ENCODE measurements at places on chromosomes 4 and X.

GRCh38 chr4:74189331-74190043 lies 31.6 kb downstream of the MTHFD2L start:
- no peak for DNase-seq

- peak; percentile 40 for DNase-seq
Observed at GRCh38 chr4:38034986-38035882, 75.0 kb downstream of the PTTG2 start.

- DNase-seq: no peak
Observed at GRCh38 chr4:159353422-159354116, 250.7 kb downstream of the RAPGEF2 start.

GRCh38 chr4:59054086-59054485 lies 1943.9 kb upstream of the IGFBP7 start:
- no peak for DNase-seq

GRCh38 chrX:133918361-133918771 lies 67.0 kb downstream of the GPC3 start:
- DNase-seq: no peak

- no peak for DNase-seq
Observed at GRCh38 chrX:96838537-96838936, 45.2 kb upstream of the RPA4 start.

DNA sequence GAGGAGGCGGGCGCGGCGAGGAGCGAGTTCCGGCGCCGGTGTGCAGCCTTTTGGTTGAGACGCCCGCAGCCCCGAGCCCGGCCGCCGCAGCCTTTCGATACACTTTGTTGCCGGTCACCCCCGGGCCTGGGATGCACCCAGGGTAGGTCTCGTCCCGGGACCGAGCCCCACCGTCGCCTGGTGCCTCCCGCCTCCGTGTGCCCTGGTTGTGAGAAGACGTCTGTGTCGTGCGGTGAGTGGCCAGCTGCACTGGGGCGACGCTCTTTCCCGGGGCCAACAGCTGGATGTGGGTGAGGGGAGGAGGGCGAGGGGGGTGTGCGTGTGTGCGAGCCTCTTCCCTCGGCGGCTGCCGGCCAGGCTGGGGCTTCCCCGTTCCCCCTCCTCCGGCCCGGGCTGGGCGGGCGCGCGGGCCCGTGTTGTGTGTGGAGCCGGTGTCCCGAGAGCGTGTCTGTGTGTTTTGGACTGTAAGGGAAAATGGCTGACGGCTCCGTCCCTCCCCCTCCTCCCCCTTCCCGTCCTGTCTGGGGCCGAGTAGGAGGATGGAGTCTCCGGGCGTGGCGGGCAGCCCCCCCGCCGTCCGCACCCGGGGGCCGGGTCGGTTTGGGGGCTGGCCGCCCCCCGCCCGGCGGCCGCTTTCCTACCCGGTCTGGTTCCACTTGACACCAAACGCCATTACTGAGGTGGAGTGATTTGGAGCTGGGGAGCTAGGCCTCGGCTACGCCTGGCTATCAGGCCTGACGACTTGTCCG lies 807 bp downstream of the USP9X start:
- peak; percentile 5 for DNase-seq

GRCh38 chr4:40718586-40718985 lies 31.2 kb upstream of the NSUN7 start:
- DNase-seq: no peak

DNA sequence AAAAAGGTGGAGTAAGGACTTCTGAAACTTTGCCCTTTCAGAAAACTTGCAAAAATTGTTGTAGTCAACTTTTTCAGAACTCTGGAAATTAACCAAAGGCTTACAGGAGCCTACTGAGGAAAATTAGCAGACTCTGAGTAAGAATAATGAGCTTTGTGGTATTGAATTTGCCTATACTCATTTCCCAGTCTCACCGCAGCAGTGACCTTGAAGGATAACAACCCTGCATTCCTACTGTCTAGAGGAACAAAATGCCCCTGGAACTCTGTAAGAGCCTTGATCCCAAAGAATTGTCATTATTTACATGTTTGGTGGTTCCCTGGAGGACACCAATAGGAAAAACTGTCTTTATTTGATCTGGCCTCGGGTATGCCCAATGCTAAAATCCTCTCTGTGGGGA lies 57.9 kb downstream of the MND1 start:
- no peak for DNase-seq

- DNase-seq: no peak
Observed at GRCh38 chrX:41956027-41956426, 32.7 kb upstream of the CASK start.

- no peak for DNase-seq
Observed at GRCh38 chr4:101818362-101818761, 27.8 kb downstream of the BANK1 start.

DNA sequence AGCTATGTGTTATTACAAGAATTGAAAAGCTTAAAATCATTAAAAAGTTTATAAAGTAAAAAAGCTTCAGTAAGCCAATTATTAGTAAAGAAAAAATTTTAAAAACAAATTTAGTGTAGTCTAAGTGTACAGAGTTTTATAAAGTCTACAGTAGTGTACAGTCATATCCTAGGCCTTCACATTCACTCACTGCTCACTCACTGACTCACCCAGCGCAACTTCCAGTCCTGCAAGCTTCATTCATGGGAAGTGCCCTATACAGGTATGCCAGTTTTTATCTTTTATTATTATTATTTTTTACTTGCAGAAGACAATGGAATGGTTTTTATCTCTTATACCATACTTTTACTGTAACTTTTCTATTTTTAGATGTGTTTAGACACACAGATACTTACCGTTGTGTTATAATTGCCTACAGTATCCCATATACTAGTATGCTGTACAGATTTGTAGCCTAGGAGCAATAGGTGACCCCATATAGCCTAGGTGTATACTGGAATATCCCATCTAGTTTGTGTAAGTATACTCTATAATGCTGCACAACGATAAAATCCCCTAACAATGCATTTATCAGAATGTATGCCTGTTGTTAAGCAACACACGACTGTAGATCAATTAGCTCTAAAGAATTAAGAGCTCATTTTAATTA lies 230.7 kb downstream of the DCLK2 start:
- DNase-seq: no peak

GRCh38 chr4:123096038-123096437 lies 173.6 kb upstream of the NUDT6 start:
- no peak for DNase-seq

- DNase-seq: no peak
Observed at GRCh38 chr4:84689197-84689596, 106.3 kb downstream of the CDS1 start.

GRCh38 chr4:2408401-2408958 lies 10.0 kb downstream of the ZFYVE28 start:
- no peak for DNase-seq

- no peak for DNase-seq
Observed at GRCh38 chrX:46838486-46838870, 1.6 kb downstream of the RP2 start.

DNA sequence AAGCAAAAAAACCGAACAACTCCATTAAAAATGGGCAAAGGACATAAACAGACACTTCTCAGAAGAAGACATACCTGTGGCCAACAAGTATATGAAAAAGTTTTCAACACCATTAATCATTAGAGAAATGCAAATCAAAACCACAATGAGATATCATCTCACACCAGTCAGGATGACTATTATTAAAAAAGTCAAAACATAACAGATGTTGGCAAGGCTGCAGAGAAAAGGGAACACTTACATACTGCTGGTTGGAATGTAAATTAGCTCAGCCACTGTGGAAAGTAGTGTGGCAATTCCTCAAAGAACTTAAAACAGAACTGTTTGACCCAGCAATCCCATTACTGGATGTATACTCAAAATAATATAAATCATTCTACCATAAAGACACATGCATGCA lies 436.3 kb downstream of the KLHL13 start:
- DNase-seq: no peak

DNA sequence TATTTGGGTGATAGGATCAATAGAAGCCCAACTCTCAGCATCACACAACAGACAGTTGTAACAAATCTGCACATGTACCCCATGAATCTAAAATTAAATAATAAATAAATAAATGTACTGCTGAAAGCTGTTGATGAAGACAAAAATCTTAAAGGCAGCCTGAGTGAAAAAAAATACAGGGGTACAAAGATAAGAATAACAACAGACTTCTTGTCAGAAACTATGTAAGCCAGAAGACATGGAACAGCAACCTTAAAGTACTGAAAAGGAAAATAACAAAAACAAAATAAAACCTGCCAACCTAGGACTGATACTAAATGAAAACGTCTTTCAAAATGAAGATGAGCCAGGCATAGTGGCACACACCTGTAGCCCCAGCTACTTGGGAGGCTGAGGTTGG lies 25.0 kb upstream of the PDLIM5 start:
- no peak for DNase-seq

DNA sequence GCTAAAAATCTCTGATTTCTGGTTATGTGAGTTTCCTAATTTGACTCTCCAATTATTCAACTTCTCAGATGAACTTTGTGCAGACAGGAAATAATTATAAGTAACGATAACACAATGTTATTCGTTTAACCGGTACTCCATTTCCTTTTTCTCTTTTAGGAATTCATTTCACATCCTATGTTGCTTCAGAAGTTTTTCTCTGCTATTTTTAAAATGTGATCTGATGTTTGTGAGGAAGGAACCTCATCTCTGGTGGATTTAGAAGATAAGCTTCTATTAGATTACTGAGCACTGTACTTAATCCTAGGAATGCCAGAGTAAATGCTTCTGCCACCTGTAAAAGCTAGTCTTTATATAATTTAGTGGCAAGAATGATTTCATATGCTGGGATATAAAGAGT lies 116.0 kb upstream of the ETNPPL start:
- no peak for DNase-seq

GRCh38 chrX:40189637-40190036 lies 91.9 kb upstream of the BCOR start:
- DNase-seq: no peak

- no peak for DNase-seq
Observed at GRCh38 chrX:102672856-102673255, 21.6 kb downstream of the GPRASP1 start.

DNA sequence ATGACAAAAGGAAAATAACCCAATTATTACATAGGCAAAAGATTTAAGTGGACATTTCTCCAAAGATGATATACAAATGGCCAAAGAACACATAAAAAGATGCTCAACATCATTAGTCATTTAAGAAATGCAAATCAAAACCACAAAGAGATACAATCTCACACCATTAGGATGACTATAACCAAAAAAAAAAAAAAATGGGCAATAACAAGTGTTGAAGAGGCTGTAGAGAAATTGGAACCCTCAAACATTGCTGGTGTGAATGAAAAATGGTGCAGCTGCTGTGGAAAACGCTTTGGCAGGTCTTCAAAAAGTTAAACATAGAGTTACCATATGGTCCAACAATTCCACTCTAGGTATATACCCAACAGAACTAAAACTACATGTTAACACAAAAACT lies 5.6 kb upstream of the PRDX4 start:
- DNase-seq: no peak

DNA sequence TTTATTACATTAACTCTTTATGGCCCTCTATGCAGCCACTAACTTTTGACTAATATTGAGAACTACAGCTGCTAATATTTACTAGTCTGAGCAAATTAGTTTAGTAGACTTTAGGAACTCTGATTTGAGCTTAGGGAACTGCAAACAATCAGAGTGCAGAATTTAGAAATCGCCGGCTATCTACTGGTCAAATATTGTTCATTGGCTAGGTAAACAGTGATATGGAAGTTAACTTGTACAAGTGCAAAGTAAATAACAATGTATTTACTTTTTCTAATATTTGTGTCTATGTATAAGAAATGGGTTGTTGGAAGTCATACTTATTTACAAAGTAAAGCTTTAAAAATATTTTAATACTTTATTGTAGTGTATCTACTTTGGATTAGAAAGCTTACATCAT lies 279.6 kb downstream of the CFAP299 start:
- no peak for DNase-seq
